ENCODE measurements at places on chromosomes 12 and 14.

DNA sequence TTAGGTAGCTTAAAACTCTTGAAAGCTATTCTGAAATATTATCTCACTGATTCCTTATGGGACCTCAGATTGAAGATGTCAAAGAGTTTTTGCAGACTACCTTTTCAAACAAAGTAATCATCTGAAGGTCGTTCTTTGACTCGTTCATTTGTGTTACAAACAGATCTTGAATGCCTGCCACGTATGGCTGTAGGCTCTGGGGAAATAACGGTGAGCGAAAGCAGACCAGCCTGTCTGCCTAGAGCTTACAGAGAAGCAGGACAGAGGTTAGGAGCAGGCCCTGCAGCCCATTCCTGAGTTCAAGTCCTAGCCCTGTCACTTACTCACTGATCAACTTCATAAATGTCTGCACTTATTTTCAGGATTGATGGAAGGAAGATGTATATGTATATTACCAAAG is 83.6 kb downstream of the FLRT2 start:
- DNase-seq, result no peak

- no peak for DNase-seq
Observed at GRCh38 chr14:23704890-23705289, 68.7 kb downstream of the DHRS2 start.

DNA sequence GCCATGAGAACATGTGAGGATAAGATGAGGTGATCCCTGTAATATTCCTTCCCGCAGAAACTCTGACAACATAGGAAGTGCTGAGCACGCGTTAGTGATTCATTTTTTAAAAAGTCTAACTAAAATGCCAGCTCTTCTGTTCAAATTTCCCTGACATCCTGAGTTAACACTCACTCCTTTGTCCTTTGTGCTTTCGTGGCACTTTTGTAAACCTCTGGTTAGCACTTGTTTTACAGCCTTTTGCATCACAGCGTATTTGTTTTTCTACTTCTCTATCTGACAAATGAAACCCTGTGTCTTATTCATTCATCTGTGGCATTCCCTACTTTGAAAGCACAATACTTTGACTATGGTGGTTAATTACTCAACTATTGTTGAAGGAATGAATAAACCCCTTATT is 313.6 kb downstream of the NUAK1 start:
- DNase-seq, result no peak

DNA sequence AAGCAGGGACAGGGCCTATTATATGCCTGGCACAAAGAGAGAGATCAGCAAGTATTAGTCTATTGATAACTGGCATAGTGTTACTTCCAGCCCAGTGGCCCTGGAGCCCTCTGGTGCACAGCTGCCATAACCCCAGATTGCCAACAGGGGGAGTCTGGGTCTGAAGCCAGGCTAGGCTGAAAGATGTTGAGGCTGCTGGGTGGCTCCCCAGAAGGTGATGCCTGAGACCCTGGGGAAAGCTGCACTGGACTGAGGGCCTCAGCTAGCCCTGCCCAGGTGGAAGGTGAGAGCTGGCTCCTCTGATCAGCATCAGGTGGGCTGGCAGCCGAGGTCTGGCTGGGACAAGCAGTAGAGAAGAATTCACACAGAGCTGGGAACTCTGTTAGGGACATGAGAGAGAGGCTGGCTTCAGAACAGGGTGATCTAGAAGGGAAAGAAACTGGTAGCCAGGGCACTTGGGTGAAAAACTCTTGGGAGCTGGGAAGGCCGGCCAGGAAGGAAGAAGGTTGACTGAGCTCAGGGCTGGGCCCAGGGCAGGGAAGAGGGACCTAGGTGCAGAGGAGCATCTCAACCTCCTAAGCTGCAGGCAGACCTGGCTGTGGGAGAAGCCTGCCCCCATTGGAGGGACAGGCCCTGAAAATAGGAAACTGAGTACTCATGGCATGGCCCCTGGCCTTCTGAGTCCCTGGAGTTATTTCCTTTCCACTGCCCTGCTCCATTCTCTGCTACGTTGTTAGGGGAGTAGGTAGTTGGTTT is 3.9 kb downstream of the GZMH start:
- DNase-seq, result peak; percentile 25

- no peak for DNase-seq
Observed at GRCh38 chr12:41188841-41189394, 798 bp downstream of the PDZRN4 start.

GRCh38 chr12:38469715-38470114 is 153.1 kb downstream of the ALG10B start:
- DNase-seq, result no peak

- DNase-seq, result peak; percentile 16
Observed at GRCh38 chr12:64583771-64584421, 26.4 kb upstream of the RASSF3 start.

- no peak for DNase-seq
Observed at GRCh38 chr12:97394657-97395056, 67.9 kb upstream of the RMST start.

GRCh38 chr14:24952851-24953666 is 96.9 kb downstream of the STXBP6 start:
- no peak for DNase-seq
